Mesenteric fat pad (tissue), 1 donor: ENCODE measurements at places on chromosomes 13 and 19. TPM values are rescaled to one million over a fixed set of nuclear protein-coding genes. Genes with fewer than 3 reads are reported as not detected.

RPS5 gene
- 673 TPM for total RNA-seq

S1PR5 gene
- total RNA-seq: 0.13 TPM

DNA sequence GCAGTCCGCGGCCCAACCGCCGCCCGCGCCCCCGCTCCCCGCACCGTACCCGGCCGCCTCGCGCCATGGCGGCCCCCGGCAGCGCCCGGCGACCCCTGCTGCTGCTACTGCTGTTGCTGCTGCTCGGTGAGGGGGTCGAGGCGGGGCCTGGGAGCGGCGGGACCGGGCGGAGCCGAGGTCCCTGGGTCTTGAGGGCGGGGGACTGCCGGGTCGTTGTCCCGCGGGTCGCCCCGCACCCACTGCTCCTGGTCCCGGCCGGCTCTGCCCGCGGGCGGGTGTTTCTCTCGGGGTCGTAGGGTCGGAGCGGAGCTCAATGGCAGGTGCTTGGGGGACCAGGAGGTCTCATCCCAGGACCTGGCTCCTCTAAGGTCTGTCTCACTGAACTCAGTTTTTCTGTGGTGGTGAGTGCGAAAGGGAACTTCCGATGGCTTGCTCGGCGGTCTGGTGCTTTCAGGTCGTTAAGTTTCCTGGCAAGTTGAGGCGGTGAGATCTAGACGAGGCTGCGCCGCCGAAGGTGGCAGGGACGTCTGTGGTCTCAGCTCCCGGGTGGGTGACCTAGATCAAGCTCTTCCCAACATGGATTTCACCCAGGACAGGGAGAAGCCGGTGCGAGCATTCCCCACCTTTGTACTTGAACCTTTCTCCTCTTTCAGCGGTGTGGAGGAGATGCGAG lies 467 bp downstream of the LAMP1 start:
- DNase-seq: no peak

- DNase-seq: no peak
These were observed 255.4 kb downstream of the COG6 start for GRCh38 chr13:39910833-39911232.

DNA sequence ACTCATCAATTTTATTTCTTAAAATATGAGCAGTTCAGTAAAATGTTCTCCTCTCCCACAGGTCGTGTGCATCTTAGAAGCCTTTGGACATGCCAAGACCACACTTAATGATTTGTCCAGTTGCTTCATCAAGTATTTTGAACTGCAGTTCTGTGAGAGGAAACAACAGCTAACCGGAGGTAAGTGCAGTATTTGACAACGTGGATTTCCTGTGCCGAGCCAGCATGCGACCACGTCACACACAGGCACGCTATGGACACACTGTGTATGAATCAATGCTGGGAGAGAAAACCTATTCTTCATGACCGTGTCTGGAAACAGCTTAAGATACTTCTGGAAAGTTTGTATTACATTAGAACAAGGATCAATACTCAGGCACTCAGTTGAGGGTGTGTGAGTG lies 268.5 kb downstream of the MYO16 start:
- no peak for DNase-seq

ZNF350 gene
- 9.7 TPM for total RNA-seq

GRCh38 chr13:30968846-30969245 lies 36.4 kb downstream of the TEX26 start:
- DNase-seq: no peak

GRCh38 chr19:35083691-35084508 lies 31.7 kb upstream of the FXYD3 start:
- DNase-seq: no peak

DNA sequence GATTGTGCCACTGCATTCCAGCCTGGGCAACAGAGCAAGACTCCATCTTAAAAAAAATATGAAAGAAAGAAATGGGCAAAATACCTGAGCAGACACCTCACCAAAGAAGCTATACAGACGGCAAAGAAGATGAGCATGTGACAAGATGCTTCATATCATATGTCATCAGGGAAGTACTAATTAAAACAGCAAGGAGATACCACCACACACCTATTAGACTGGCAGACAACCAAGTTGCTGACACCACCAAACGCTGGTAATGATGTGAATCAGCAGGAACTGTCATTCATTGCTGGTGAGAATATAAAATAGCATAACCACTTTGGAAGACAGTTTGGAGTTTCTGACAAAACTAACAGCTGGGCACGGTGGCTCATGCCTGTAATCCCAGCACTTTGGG lies 11.5 kb upstream of the TFDP1 start:
- no peak for DNase-seq

- DNase-seq: peak; percentile 82
These were observed 1624.3 kb downstream of the SLITRK1 start for GRCh38 chr13:82257790-82258507.

DNA sequence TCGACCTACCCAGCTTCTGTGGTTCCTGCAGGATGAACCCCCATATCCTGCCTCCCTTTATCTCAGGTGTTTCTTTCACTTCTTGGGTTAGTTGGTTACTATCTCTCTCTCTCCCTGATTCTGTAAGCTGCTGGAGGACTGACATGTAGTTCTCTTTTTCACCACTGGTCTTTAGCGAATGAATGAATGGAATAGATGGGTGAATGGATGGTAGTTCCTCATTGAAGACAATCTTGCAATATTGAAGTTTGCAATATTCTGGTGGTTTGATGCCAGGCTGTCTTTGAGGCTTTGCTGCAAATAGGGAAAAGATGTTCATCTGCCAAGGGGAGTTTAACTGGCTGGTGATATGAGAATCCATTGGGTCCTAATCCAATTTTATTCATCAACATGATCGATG lies 120.2 kb downstream of the UBL3 start:
- DNase-seq: no peak

- no peak for DNase-seq
These were observed 56.2 kb upstream of the RFC3 start for GRCh38 chr13:33761740-33762139.

- DNase-seq: no peak
These were observed 10.1 kb upstream of the GTF2F1 start for GRCh38 chr19:6402837-6403608.
